ENCODE measurements at places on chromosomes 16 and 17. TPM values are rescaled to one million over a fixed set of nuclear protein-coding genes. Genes with fewer than 3 reads are reported as not detected.

The C17orf78 gene
- polyA plus RNA-seq: not detected

GRCh38 chr16:13435415-13435814 lies 484.5 kb upstream of the ERCC4 start:
- no peaks in the 10 kb centered on the region for H3K27me3 ChIP-seq
- no peak for DNase-seq
- no peaks in the 10 kb centered on the region for H3K4me1 ChIP-seq
- H3K27ac ChIP-seq: no peak overlapping the region
- no peak overlapping the region for H3K4me3 ChIP-seq

- peaks cover 3% of the 10 kb centered on the region for H3K36me3 ChIP-seq
- H3K27ac ChIP-seq: no peak overlapping the region
- no peak overlapping the region for H3K4me3 ChIP-seq
Observed at GRCh38 chr17:7922845-7923628, 6.6 kb downstream of the KCNAB3 start.

- H3K4me3 ChIP-seq: no peak overlapping the region
- DNase-seq: no peak
- no peak overlapping the region for H3K27ac ChIP-seq
- H3K36me3 ChIP-seq: peaks cover 48% of the 10 kb centered on the region
- no peaks in the 10 kb centered on the region for H3K4me1 ChIP-seq
Observed at GRCh38 chr17:76309461-76309860, 1.4 kb upstream of the QRICH2 start.

- H3K27ac ChIP-seq: no peak overlapping the region
- no peak overlapping the region for H3K4me3 ChIP-seq
- no peaks in the 10 kb centered on the region for H3K27me3 ChIP-seq
- DNase-seq: no peak
- H3K4me1 ChIP-seq: peaks cover 36% of the 10 kb centered on the region
Observed at GRCh38 chr17:72687886-72688285, 404.6 kb downstream of the SLC39A11 start.

All from SK-N-SH (cell line).